ENCODE measurements at places on chromosomes 4 and X. TPM values are rescaled to one million over a fixed set of nuclear protein-coding genes. Genes with fewer than 3 reads are reported as not detected.

The FABP2 gene
- total RNA-seq = 2.9 TPM

The RASL11B gene
- total RNA-seq = 13.0 TPM

The PAK3 gene
- 7.7 TPM for total RNA-seq

The PABPC4L gene
- total RNA-seq = 17.6 TPM

The MGST2 gene
- 62.6 TPM for total RNA-seq

The TAF7L gene
- not detected for total RNA-seq

The PDGFRA gene
- 465 TPM for total RNA-seq

The BEX5 gene
- not detected for total RNA-seq

The LRCH2 gene
- 28.9 TPM for total RNA-seq

The LNX1 gene
- 30.8 TPM for total RNA-seq

The MAGEA10 gene
- total RNA-seq = 0.24 TPM

The AWAT2 gene
- 0.96 TPM for total RNA-seq

The PTPN13 gene
- total RNA-seq = 37.8 TPM

The OSTC gene
- total RNA-seq = 307 TPM

The DMP1 gene
- total RNA-seq = 2.2 TPM

The ARHGEF38 gene
- total RNA-seq = 6.0 TPM

The ARX gene
- not detected for total RNA-seq

The SLC34A2 gene
- total RNA-seq = not detected

The BTK gene
- total RNA-seq = 6.5 TPM

The TRPC5OS gene
- total RNA-seq = 4.8 TPM

The APEX2 gene
- 4.3 TPM for total RNA-seq

The TREX2 gene
- 0.72 TPM for total RNA-seq

The BEND4 gene
- total RNA-seq = 1.4 TPM

The PAGE2B gene
- not detected for total RNA-seq

The ART3 gene
- 0.48 TPM for total RNA-seq

The L1CAM gene
- 18.8 TPM for total RNA-seq

The SPATA4 gene
- 0.72 TPM for total RNA-seq

The CYBB gene
- 48.9 TPM for total RNA-seq

The HSFX2 gene
- 0.96 TPM for total RNA-seq

The CYLC1 gene
- 8.9 TPM for total RNA-seq

The C1QTNF7 gene
- 52.7 TPM for total RNA-seq

The SERPINA7 gene
- 0.24 TPM for total RNA-seq

The VEGFC gene
- total RNA-seq = 5.8 TPM

The AFM gene
- total RNA-seq = not detected

The GABRA4 gene
- 5.3 TPM for total RNA-seq

The UBQLN2 gene
- 6.5 TPM for total RNA-seq

The SCML2 gene
- total RNA-seq = 6.3 TPM

The PROM1 gene
- total RNA-seq = 4.1 TPM

The MND1 gene
- total RNA-seq = 5.8 TPM

The MBNL3 gene
- total RNA-seq = 22.9 TPM

The MAGEA12 gene
- not detected for total RNA-seq

The UCHL1 gene
- total RNA-seq = 23.6 TPM

The KCNE5 gene
- total RNA-seq = not detected

The LIMCH1 gene
- 144 TPM for total RNA-seq

The APLN gene
- total RNA-seq = 1.2 TPM

The SULT1E1 gene
- total RNA-seq = 102 TPM

The NKX3-2 gene
- total RNA-seq = 0.24 TPM

The SMR3B gene
- total RNA-seq = 8.9 TPM

The TMSB15C gene
- total RNA-seq = 5.3 TPM

The CXCL9 gene
- 1.4 TPM for total RNA-seq

The ARHGAP36 gene
- not detected for total RNA-seq

The GLRA2 gene
- total RNA-seq = 2.9 TPM

The RBMXL3 gene
- total RNA-seq = 1.4 TPM

The ESX1 gene
- not detected for total RNA-seq

The HELT gene
- total RNA-seq = not detected

The FAM114A1 gene
- total RNA-seq = 198 TPM

The MTCP1 gene
- 32.5 TPM for total RNA-seq

Data from umbilical cord (tissue), 2 donors.